ENCODE measurements at places on chromosomes 3 and 15.

DNA sequence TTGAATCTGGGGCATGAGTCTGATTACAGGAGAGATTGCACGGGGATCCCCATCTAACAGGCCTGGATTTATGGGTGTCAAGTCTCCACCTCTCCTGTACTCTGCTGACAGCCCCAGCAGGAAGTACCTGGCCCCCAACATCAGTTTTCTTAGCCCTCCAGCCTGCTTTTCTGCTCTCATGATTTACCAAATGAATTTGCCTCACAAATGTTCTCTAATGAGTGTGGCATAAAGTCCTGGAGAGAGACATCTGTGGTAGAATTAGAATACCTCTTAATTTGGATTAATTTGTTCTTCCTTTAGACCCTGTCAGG, 60.1 kb downstream of the FNDC3B start:
- DNase-seq, result no peak

- no peak for DNase-seq
Measured at GRCh38 chr3:168044049-168044448, 51.7 kb downstream of the GOLIM4 start.

GRCh38 chr15:73714695-73715301, 30.6 kb downstream of the CD276 start:
- DNase-seq, result no peak

GRCh38 chr15:75508840-75509532, 57.5 kb upstream of the SIN3A start:
- DNase-seq, result no peak

DNA sequence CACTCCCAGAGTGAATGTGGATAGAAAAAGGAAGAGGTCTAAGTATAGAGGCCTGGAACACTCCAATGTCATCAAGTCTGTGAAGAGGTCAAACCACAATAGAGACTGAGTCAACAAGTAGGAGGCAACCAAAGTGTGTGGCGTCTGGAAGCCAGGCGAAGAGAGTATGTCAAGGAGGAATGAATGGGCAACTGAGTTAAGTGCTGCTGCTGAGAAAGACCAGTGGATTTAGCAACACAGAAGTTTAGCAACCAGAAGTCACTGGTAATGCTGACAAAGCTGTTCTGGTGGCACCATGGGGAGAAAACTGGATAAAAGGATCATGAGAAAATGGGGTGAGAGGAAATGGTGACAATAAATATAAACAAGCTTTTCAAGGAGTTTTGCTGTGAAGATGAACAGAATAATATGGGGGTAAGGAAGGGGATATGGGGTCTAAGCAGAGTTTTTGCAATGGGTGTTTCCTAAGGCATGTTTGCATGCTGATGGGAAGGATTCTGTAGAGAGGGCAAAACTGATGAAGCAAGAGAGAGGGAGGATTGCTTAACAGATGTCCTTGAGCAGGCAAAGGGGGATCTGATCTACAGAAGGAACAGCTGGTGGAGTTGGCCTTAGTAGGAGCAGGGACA, 38.4 kb downstream of the PCOLCE2 start:
- DNase-seq, result no peak

DNA sequence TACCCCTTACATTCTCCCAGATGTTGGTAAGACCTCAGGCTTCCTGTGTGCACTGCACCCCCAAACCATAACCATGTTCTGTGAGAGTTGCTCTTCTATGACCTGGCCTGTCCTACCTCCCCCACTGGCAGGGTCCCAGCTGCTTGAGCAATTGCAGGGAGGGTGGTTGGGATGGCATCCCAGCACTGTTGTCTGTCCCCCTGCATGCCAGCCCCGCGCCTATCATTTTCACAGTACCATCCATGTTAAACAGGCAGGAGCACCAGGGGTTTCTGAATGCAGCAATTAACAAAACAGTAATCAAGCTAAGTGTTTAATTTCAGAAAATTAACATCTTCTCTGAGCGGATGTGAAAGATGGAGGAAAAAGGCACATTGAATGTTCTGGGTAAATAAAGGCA, 345.5 kb downstream of the EPHB1 start:
- DNase-seq, result peak; percentile 54

DNA sequence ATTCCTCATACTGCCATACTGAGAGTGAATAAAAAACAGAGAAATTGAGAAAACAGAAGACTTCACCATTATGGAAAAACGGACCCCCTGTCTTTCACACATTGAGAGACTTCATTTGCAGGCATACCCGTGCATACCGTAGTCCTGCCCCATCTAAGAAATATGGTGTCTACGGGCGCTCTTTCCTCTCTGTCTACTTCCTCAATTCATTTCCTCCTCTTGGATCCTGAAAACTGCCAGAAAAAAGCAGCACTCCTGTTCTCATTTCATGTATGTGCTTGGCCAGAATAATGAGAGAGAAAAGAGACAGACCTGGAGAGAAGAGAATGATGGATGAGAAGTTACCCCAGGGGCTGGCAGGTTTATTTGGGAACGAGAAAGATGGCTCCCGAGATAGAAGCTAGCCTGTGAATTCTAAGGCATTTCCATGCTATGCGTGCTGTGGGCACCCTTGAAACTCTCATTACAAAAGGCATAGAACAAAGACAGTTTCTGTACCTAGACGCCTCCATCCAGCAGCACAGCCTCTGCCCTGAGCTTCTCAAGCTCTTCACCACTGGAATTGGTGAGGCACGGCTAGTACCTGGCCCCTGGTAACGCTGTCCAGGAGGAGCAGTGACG, 62.5 kb upstream of the EPHB3 start:
- DNase-seq, result no peak

DNA sequence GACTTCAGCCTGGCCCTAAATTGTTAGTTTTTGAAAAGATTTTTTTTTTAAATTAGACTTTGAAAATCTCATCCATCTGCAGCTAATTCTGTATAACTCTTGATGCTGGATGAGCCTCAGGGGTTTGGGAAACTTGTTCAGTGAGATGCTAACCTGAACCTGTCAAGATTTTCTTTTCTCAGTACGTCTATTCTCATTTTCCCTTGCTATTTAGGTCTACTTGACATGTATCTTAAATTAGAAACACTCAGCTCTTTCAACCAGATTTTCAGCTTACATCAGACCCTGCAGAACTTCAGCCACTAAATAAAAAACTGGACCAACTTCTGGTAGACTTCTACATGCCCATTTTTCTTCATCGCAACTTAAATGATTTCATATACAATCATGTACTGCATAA, 61.4 kb downstream of the MFSD1 start:
- DNase-seq, result no peak

DNA sequence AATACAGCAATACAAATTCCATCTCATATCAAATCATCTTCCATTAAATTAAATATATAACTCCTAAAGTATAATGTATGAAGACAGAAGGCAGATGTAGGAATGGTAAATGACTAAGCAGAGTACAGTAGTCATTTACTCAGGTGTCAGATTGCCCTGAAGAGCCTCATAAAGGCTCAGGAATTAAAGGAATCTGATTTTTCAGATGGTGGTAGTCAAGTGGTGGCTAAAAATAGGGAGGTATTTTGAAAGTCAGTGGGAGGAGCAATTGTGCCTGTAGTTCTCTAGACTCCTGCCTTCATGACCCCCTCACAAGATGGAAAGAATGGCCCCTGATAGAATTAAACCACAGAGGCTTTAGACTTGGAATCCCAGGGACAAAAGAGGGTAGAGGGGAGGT, 142.7 kb upstream of the SYNPR start:
- no peak for DNase-seq

- DNase-seq, result peak; percentile 36
Measured at GRCh38 chr3:50258029-50258680, 10.8 kb upstream of the SEMA3B start.

DNA sequence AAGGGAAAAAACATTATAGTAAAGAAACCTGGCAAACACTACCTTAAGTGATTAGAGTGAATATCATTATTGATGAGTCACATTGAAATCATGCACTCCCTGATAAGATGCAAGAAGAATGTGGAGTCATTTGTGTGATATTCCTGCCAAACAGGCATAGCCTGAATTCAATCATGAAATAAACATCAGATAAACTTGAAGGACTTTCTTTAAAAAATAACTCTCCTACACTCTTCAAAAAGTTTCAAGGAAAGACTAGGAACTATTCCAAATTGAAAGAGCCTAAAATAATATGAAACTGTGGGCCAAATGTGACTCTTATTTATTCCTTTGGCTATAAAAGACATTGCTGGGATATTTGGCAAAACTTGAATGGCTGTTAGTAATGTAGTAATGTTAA, 625.7 kb upstream of the LMCD1 start:
- no peak for DNase-seq

- DNase-seq, result no peak
Measured at GRCh38 chr15:80462836-80463512, 58.8 kb downstream of the ARNT2 start.

DNA sequence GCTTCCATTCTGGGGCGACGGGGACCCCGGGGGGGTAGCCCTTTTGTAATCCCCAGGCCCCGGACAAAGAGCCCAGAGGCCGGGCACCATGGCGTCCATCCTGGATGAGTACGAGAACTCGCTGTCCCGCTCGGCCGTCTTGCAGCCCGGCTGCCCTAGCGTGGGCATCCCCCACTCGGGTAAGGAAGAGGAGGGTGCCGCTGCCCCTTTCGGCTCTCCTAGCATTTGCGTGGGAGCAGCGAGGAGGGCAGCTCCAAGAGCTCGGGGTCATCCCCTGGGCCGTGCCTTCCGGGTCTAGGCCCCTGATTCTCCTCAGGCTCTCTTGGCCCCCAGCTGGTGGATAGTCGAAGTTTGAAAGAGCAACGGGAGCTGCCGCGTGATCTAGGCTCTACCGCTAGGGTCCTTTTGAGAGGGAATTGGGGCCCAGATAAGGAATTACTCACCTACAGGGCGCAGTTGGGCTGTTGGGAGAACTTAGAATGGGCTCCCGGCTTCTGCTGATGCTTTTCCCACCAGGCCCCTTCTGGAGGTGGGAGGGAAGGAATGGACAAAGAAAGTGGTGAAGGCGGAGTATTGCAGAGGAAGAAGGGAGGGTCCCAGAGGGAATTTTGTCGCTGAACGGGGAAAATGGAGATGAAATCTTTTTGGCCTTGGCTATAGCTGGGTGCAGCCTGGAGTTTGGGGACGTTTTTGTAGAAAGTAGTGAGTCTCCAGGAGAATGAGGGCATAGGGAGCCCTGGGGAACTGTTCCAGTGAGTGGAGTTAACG, 615 bp downstream of the VPS18 start:
- DNase-seq, result peak; percentile 55

DNA sequence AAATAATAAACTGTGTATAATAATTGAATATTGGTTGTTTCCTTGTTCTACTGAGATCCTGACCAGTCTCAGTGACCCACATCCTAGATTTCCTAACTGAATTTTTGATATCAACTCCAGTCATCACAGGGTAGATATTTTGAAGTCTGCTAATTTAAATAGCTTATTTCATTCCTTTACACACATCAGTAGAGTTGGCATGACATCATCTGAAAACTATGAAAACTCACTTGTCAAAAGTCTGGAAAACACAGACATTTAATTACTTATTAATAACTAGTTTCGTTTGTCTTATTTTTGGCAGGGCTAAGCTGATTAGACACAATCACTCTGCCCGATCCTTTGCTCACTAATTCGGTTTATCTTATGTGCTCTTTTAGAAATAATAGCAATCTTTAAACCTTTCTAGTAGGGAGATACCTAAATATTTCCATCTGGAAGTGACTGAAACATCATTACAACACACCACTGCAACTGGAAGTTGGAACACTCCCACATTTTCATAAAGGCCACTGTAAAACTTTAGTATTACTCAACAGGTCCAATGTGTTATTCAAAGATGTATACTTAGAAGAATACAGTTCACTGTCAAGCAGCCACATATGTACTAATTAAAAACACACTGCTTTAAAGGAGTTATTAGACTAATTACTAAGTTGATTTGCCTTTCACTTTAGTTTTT, 198.4 kb upstream of the ZNF717 start:
- DNase-seq, result no peak

- no peak for DNase-seq
Measured at GRCh38 chr15:96670389-96670788, 339.9 kb downstream of the NR2F2 start.

DNA sequence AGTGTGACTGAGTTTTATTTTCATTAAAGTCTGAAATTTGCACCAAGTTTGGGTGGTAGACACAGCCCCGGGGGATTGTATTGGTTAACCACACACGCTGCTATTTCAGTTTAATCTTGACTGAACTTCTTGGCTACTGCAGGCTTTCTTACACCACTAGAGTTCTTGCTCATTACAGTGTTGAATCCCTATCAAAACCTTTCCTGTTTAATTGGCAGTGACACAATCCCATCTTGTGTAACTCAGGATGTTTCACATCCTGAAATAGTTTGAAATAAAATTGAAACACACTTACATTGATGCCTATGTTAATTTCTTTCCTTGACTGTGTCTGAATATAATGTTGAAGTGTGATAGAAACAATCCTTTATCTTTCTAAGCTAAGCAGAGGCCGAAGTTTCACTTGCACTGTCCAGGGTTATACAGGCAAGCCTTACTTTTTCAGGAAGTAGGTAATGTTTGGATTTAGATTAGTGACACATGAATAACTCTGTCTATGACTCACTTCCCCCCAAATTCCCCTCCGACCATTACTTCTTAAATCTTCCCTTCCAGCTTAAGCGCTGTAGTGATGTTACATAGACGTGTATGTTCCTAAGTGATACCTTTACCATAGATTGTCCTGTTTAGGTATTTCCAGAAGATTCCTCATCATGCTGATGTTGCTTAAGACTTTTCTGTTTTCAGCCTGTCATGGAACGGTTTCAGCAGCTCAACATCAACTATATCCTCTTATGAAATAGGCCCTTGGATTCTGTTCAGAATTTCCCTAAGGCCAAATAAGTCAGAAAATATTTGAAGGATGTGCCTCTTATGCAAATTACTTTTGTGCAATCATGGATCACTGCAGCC, 16.8 kb downstream of the ATG7 start:
- DNase-seq, result no peak

DNA sequence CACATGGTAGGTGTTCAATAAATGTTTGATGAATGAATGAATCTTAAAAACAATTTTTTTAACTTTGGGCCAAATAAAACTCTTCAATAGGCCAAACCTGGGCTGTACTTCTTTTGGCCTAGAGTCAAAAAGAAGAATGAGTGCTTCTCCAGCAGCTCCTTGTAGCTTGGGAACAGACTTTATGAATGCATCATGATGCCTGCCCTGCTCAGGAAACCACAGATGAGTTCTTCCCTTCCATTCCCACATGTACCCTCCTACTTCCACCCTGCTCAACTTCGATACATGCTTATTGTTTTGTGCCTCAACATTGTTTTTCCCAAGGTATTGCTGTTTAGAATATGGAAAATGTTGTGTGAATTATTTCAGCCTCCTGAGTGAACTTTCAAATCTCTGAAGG, 87.0 kb downstream of the FILIP1L start:
- DNase-seq, result no peak

- no peak for DNase-seq
Measured at GRCh38 chr3:60756241-60757030, 494.8 kb downstream of the FHIT start.

- no peak for DNase-seq
Measured at GRCh38 chr3:67622652-67623051, 31.8 kb downstream of the SUCLG2 start.

GRCh38 chr15:92457471-92458041, 63.9 kb downstream of the ST8SIA2 start:
- no peak for DNase-seq

GRCh38 chr15:98442379-98442833, 205.9 kb upstream of the IGF1R start:
- peak; percentile 73 for DNase-seq

Data from COR-L47 (cell line).